ENCODE measurements at places on chromosomes 3 and 15.

- no peak for DNase-seq
These were observed 64.2 kb upstream of the MME start for GRCh38 chr3:155015776-155016436.

DNA sequence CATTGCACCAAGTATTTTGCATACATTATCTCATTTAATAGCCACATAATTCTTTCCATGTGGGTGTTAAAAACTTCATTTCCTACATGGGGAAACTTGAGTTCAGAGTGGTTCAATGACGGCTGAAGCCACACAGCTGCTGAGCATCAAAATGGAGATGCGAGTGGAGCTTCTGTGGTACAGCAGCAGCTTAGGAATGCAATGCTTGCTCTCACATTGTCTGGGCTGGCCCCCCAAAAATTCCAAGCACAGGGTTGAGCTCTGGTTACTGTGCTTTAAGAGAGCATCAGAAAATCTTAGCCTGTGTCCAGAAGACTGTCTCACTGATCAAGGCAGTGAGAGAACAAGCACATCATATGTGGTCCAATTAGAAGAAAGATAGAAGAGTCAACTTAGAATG is 57.4 kb upstream of the GADL1 start:
- DNase-seq: no peak

DNA sequence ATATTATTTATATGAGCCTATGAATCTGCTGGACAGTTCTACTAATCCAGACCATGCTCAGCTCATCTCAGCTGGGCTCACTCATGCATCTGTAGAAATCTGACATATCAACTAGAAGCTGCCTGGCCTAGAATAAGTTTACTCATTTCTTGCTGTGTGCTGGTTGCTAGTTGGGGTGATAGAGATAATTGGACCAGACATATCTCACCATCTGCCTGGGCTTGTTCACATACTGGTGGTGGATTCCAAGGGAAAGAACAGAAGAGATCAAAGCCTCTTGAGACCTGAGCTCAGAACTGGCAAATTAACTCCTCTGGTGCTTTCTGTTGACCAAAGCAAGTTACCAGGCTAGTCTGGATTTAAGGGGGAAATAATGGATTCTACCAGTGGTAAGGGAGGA is 109.1 kb downstream of the NSUN3 start:
- DNase-seq: no peak

DNA sequence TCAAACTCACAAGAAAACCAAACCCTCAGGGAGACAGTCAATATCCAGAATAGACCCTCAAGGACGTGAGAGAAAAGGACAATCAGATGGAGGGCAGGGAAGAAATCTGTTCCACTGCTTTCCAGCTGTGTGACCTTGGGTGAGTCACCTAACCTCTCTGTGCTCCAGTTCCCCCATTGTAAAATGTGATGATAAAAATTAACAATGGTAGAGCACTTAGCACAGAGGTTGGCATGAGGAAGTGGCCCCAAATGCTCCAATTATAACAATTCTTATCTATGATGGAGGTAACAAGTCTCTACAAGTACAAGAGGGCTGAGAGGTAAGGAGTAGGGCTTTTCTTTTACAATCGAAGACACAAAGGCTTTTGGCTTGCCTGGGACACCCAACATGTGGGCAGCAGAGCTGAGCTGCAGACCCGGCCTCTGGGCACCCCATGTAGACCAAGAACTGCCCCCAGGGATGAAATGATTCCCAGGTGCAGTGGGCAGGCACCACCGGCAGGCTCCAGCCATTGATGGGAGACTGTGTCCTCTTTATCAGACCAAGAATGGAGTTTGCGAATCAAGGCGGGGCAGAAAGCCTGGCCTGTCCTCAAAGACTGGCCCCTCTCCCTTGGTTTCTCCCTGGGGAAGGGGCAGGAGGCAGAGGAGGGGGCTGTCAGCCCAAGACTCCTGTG is 22.0 kb downstream of the WNT7A start:
- no peak for DNase-seq

GRCh38 chr3:162491952-162492351 is 995.3 kb downstream of the OTOL1 start:
- DNase-seq: no peak

GRCh38 chr3:175869404-175869803 is 1010.3 kb downstream of the NAALADL2 start:
- DNase-seq: no peak

DNA sequence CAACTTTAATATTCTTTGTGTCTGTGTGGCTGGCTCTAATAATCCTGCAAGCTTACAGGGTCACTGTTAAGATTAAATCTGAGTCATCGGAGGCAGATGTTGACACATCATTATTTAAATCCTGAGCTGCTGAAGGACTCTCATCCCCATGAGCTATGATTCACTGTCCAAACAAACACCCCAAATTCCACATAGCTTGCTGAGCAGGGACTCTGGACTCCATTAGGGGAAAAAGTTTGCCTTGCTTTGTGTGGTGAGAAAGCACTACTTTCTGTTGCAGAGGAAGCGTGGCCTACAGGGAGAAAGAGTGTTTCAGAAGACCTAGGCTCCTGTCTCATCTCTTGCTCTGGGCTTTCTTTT is 213.7 kb downstream of the PDCD6IP start:
- no peak for DNase-seq

GRCh38 chr3:185677146-185677829 is 91.2 kb downstream of the SENP2 start:
- no peak for DNase-seq

- DNase-seq: no peak
These were observed 634.8 kb upstream of the UBE2E2 start for GRCh38 chr3:22568285-22568684.

- no peak for DNase-seq
These were observed 30.7 kb downstream of the CD200R1L start for GRCh38 chr3:112815981-112816380.

DNA sequence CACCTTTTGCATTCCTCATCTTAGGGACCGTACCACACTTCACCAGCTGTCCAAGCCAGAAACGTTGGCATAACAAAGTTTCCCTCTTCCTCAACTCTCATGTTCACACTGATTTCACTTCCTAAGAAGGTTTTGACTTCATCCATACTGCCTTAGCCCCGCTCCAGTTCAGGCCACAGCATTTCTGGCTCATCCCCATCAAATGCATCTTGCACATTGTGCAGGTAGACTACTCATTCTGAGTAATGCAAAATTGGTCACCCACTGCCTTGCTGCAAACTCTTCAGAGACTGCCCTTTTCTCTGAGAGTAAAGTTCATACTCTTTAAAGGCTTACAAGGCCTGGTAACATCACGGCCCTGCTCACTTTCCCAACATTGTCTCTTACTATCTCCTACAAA is 8.8 kb downstream of the NUSAP1 start:
- DNase-seq: no peak

DNA sequence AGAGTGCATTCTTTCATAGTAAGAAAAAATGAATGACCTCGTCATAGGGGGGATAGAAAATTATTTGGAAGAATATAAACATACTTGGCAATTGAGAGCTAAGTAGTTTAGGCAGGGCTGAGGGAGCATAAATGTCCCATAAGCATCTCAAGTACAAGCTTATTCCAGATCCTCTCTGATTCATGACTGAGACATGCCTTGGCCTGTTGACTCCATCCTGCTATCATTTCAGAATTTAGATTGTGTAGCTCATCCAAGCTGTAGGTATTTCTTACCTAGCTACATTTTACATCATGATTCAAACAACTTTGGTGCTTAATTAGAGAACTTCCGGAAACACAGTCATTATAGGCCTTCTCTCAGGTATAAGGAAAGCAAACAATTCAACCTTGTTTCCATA is 12.3 kb downstream of the POGLUT1 start:
- DNase-seq: no peak

GRCh38 chr3:184740509-184741258 is 28.8 kb upstream of the MAGEF1 start:
- DNase-seq: no peak

GRCh38 chr3:53677413-53677812 is 168.8 kb downstream of the CHDH start:
- no peak for DNase-seq

DNA sequence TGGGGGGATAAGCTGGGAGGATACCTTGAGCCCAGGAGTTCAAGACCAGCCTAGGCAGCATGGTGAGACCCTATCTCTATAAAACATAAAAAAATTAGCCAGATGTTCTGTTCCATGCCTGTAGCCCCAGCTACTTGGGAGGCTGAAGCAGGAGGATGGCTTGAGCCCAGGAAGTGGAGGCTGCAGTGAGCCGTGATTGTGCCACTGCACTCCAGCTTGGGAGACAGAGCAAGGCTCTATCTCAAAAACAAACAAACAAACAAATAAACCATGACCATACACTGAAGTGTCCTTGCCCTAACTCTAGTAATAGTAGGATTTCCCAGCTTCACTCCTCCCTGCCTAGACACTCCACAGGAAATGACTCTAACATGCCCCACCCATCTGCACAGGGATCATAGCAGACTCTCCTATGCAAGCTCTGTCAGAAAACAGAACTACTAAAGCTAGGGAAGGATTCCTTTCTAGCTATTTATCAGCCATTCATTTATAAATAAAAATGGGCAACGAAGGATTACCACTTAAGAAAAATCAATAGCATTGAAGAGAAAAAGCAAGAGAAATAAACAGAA is 4.6 kb downstream of the ERICH6 start:
- DNase-seq: no peak

DNA sequence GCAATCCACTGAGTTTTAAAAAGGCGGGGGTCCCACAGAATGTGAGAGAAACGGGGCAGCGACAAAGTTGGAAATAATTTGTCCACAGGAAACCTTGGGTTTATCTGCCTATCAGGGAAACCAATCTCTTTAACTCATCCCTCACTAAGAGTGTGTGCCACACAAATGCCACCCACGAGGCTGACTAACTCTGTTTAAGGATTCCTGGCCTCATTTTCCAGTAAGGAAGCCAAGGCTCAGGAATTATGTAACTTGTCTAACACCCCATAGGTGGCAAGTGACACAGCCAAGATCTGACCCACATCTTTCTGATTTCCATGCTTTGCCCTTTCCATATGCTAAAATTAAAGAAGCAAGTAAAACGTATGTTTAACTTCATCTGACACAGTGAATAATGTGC is 263.2 kb downstream of the CNTN3 start:
- no peak for DNase-seq

DNA sequence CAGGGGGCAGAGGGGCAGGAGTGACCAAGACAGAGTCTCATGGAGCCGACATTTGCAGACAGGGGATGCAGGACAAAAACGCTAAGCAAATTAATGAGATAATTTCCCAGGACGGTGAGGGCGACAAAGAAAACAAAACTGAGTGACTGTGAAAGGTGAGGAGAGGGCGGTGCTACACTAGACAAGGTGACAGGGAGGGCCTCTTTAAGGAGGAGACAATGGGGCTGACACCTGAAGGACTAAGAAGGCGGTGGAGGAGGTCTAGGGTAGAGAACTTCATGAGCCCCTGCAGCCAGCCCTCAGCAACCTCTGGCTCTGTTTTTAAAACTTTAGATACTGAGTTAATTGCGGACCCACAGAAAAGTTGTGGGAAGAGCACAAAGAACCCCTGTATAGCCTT is 41.6 kb downstream of the IQSEC1 start:
- no peak for DNase-seq

- DNase-seq: no peak
These were observed 44.5 kb downstream of the LRRFIP2 start for GRCh38 chr3:37129871-37130270.

- no peak for DNase-seq
These were observed 25.2 kb upstream of the CNTN3 start for GRCh38 chr3:74639681-74640080.

DNA sequence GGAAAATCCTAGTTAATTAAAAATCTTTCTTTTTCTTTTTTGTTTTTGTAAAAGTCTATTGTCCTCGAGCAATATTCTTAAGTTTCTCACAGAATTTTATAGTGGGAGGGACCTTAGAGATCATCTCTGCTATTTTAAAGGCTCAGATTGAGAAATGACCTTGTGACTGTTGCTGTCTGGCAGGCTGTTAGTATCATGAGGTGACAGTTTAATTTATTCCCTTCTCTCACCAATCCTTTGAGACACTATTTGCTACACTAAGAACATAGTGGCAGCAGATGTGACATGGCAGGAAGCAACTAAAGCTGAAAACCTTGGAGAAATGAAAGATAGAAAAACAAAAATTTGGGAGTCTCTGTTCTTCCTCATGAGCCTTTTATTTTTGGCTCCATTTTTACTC is 24.9 kb downstream of the APPL1 start:
- DNase-seq: no peak

DNA sequence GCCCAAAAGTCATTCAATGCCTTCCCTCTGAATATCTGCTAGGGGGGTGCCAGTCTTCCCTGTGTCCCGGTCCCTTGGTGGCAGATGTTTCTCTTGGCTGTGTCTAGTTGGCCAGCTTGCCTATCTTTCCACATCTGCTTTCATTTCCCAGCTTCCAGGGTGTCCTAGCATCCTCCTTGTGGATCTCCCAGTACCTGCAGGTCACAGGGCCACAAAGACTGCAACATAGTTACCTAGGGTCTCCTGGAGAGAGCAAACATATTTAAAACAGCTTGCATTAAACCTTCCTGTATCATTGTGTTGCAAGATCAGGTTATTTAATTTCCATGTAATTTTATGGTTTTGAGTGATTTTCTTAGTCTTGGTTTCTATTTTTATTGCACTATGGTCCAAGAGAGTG is 400.1 kb downstream of the GRM7 start:
- DNase-seq: no peak

- no peak for DNase-seq
These were observed 353.3 kb downstream of the LPP start for GRCh38 chr3:188507244-188507720.

DNA sequence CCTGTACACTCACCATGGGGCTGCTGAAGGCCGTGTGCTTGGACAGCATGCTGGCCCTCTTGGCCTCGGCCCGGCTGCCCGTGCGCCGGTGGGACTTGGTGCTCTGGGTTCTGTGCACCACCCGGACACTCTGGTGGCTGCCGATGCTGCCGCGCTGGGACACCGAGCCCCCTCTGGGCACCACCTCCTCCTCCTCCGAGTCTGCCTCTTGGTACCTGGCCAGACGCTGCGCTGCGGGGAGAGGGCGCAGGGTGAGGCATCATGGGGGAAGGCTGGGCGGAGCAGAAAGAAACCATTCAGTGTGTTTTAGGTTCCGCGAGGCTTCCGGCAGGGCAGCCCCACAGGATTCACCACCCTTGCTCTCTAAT is 145.0 kb downstream of the ATP10A start:
- DNase-seq: no peak

DNA sequence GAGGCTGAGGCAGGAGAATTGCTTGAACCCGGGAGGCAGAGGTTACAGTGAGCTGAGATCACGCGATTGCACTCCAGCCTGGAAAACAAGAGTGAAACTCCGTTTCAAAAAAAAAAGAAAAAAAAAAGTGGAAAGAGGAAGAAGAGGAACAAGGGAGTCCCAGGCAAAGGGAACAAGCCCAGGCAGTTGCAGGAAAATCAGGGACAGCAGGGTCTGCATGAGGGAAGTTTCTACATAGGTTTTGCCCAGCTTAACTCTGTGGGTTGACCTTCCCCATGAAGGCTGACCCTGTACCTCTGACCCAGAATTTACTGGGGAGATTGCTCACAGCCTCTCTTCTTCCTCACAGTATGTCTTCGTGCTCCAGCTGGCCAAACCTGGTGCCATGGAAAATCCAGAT is 12.3 kb downstream of the RBP1 start:
- DNase-seq: no peak
